Caki2 (cell line): ENCODE measurements at places on chromosomes 3 and 15. TPM values are rescaled to one million over a fixed set of nuclear protein-coding genes. Genes with fewer than 3 reads are reported as not detected.

The SATB1 gene
- total RNA-seq: not detected in 2 replicates

DNA sequence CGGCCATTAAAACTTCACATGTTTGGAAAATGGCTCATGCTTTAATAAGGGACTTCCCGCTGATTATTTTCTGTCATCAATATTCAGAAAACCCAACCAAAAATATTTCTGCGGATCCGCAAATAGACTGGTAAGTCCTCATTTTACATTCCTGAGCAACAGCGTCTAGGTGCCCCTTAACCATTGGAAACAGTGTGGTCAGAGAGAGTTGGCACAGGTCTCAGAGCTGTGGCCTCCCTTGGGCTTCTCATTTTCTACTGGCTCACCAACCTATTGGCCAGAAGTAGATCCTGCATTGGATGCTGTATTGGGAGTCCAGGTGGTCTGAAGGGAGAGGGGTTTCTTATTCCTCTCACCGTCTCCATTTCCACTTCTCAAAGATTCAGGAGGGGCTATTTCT, 348.1 kb upstream of the DCBLD2 start:
- no peak for DNase-seq

The ACP3 gene
- not detected in 2 replicates for total RNA-seq

GRCh38 chr3:136186846-136187245, 9.3 kb downstream of the MSL2 start:
- DNase-seq: no peak

GRCh38 chr3:39433642-39434041, 27.1 kb downstream of the RPSA start:
- peak; percentile 34 for DNase-seq

The TGM5 gene
- not detected in 2 replicates for total RNA-seq

- DNase-seq: peak; percentile 51
These were observed 163.4 kb downstream of the KLF13 start for GRCh38 chr15:31489801-31490646.
